ENCODE measurements at places on chromosomes 2 and 18.

DNA sequence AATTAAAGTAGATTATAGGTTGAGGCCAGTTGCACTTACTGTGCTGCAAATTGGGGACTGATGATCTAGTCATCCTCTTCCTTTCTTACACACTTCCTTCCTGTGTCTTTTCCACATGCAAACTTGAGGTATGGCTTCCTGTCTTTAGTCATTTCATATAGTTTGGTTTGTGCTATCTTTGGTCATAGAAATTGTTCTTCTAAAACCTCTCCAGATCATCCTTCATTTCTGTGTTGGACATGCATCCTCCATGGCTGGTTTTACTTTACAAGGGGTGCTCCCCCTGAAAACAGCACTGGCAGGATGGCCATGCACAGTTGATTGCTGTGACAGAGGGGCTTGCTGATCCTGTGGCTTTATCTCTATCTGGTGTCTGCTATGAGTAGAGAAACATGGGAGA, 36.5 kb downstream of the MGAT5 start:
- H3K27ac ChIP-seq, result no peak overlapping the region
- peaks cover 10% of the 10 kb centered on the region for H3K27me3 ChIP-seq
- DNase-seq, result peak; percentile 9
- peaks cover 26% of the 10 kb centered on the region for H3K4me1 ChIP-seq
- no peak overlapping the region for H3K4me3 ChIP-seq

GRCh38 chr2:20052861-20053281, 1.4 kb upstream of the LAPTM4A start:
- H3K27ac ChIP-seq, result no peak overlapping the region
- H3K36me3 ChIP-seq, result no peaks in the 10 kb centered on the region

GRCh38 chr2:217956586-217957457, 46.0 kb downstream of the TNS1 start:
- H3K4me3 ChIP-seq, result no peak overlapping the region
- H3K27me3 ChIP-seq, result peaks cover 6% of the 10 kb centered on the region

DNA sequence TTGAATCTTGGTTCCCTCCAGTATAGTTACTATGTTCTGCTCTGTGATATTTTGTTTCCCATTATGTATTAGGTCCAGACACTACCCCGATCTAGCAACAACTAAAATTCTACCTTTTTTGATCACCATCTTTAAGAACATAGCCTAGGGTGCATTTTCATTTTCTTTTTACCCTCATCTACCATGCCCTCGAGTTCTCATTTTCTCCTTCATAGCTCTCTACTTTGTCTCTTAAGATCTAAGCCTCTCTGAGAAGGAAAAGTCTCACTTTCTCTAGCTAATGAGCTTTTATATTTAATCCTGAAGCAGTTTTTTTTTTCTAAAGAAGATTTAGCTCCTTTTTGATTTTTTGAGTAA, 1089.4 kb upstream of the SLC39A10 start:
- H3K4me3 ChIP-seq, result no peak overlapping the region
- H3K27ac ChIP-seq, result no peak overlapping the region
- DNase-seq, result no peak
- H3K36me3 ChIP-seq, result no peaks in the 10 kb centered on the region
- H3K4me1 ChIP-seq, result no peaks in the 10 kb centered on the region
- H3K27me3 ChIP-seq, result peaks cover 2% of the 10 kb centered on the region

GRCh38 chr2:136135921-136136906, 18.3 kb upstream of the CXCR4 start:
- peak; percentile 59 for DNase-seq
- H3K4me1 ChIP-seq, result peaks cover 82% of the 10 kb centered on the region
- H3K4me3 ChIP-seq, result peak overlapping the region; percentile 17
- H3K27ac ChIP-seq, result peak overlapping the region; percentile 60

DNA sequence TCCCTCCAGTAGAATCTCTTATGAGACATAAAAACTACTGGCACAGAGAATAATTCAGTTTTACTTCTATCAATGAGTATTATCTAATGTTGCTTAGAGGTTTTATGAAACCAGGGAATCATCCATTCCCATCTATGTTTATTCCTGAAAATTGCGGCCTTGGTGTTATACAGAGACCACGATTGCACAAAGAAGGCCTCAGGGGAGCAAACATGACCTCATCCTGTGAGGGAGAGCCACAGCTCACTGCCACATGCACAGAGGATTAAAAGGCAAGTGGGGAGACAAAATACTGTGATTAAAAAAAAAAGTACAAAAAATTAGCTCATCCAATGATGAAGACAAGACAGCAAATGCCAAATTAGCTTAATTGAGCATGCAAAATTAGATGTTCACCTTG, 111.8 kb upstream of the SLC35G4 start:
- H3K36me3 ChIP-seq, result no peaks in the 10 kb centered on the region
- peaks cover 4% of the 10 kb centered on the region for H3K27me3 ChIP-seq
- no peaks in the 10 kb centered on the region for H3K4me1 ChIP-seq
- DNase-seq, result no peak

DNA sequence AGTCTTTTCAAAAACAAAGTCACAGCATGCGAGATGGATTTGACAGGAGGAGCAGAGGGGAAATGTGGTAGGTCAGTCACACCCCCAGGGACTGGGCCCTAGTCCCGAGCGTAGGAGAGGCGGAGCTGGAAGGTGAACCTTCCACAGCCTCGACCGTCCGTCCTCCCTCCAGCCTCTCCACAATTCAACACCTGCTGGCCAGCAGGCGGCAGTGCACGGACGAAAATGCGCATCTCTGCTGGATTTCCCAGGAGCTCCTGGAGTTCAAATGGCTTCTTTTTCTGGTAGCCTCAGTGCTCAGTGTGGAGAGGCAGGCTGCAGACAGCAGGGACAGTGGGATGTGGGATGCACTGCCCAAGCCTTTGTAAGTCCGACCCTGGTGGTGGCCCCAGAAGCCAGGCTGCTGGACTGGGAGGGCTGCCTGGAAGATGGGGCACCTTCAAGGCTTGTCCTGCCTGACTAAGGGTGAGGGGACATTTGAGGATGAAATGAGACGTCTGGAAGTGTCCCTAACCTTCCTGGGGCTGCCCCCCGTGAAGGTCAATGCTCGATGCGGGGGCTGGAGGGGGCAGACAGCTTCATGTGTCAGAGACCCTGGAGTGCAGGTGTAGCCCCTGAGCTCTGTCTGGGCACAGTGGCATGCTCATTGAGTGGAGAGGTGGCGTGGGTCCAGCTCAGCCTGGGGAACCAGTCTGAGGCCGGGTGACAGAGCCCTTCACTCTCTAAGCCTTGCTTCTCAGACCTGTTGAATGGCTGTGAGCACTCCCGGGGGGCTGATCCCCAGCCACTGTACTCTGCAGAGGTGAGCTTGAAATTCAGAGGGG, 189.5 kb downstream of the TFCP2L1 start:
- no peaks in the 10 kb centered on the region for H3K36me3 ChIP-seq
- no peak overlapping the region for H3K4me3 ChIP-seq
- peaks cover 4% of the 10 kb centered on the region for H3K27me3 ChIP-seq
- DNase-seq, result no peak
- H3K4me1 ChIP-seq, result no peaks in the 10 kb centered on the region
- no peak overlapping the region for H3K27ac ChIP-seq

DNA sequence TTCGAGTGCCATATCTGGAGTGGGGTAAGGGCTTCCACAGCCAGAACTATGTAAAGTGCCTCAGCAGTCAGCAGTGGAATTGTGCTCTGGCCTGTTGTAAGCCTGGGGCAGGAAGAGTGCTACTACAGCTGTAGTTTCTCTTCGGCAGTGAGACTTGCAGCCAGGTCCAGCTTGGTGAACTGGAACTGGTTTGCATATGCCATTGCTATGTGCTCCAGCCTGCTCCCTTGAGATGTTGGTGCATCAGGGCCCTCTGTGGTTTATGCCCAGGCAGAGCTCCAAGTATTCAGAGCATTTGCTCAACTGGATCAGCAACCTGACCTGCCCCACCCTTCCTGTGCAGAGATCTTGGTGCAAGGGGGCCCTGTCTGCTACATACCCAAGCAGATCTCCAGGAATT, 47.8 kb downstream of the ZNF804A start:
- no peak overlapping the region for H3K27ac ChIP-seq
- no peak overlapping the region for H3K4me3 ChIP-seq
- no peaks in the 10 kb centered on the region for H3K36me3 ChIP-seq
- H3K4me1 ChIP-seq, result no peaks in the 10 kb centered on the region
- DNase-seq, result no peak

GRCh38 chr2:154849482-154849881, 151.0 kb downstream of the KCNJ3 start:
- no peaks in the 10 kb centered on the region for H3K36me3 ChIP-seq
- no peaks in the 10 kb centered on the region for H3K27me3 ChIP-seq
- H3K27ac ChIP-seq, result no peak overlapping the region
- DNase-seq, result no peak

- no peaks in the 10 kb centered on the region for H3K36me3 ChIP-seq
- no peaks in the 10 kb centered on the region for H3K4me1 ChIP-seq
- DNase-seq, result no peak
- no peaks in the 10 kb centered on the region for H3K27me3 ChIP-seq
Measured at GRCh38 chr18:26963292-26963691, 97.8 kb upstream of the AQP4 start.

DNA sequence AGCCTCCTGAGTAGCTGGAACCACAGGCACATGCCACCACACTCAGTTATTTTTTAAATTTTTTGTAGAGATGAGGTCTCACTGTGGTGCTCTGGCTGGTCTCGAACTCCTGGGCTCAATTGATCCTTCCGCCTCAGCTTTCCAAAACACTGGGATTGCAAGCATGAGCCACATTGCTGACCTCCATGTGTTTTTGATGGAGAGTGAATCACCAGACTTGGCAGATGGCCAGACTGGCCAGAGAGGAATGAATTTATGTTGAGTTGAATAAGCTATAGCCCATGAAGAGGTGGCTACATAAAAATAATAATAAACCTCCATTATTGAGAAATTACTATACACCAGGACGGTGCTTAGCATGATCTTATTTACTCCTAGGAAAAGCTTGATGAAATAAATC, 91.5 kb downstream of the MREG start:
- peaks cover 7% of the 10 kb centered on the region for H3K27me3 ChIP-seq
- H3K4me1 ChIP-seq, result peaks cover 7% of the 10 kb centered on the region
- H3K27ac ChIP-seq, result no peak overlapping the region
- no peak overlapping the region for H3K4me3 ChIP-seq
- H3K36me3 ChIP-seq, result no peaks in the 10 kb centered on the region

DNA sequence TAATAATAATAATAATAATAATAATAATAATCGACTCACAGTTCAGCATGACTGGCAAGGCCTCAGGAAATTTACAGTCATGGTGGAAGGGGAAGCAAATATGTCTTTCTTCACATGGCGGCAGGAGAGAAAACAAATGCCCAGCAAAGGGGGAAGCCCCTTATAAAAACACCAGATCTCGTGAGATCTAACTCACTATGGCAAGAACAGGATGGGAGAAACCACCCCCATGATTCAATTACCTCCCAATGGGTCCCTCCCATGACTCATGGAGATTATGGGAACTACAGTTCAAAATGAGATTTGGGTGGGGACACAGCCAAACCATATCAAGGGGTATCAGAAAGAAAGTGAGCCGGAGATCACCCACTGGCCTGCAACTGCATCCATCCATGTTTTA, 40.5 kb upstream of the PAPOLG start:
- H3K27ac ChIP-seq, result no peak overlapping the region
- H3K27me3 ChIP-seq, result peaks cover 5% of the 10 kb centered on the region
- H3K4me1 ChIP-seq, result peaks cover 5% of the 10 kb centered on the region
- no peak overlapping the region for H3K4me3 ChIP-seq

All from activated T-helper 1 cell treated with anti-CD3 and anti-CD28 coated beads, Interleukin-12 subunit alpha, Interleukin-12 subunit beta, Interleukin-2, Interleukin-4 antibody, amounts not matched to agents 30 ng/mL and 10 ng/mL and 1 ng/mL, durations not matched to agents 14 hours and 24 hours and 36 hours (primary cell).